Tongue (tissue), 3 donors: ENCODE measurements at places on chromosomes 4 and X.
A peak's percentile ranks its signal among the peaks of the same experiment; 100 is the strongest.

- peak; percentile 81 for DNase-seq
These were observed at the start of gene PWWP3B for GRCh38 chrX:106168107-106168506. TSS of gene PWWP3B (plus strand) at chrX:106168305. CDS start at chrX:106205433, 37,128 bp downstream.

- DNase-seq, result no peak
These were observed 50.2 kb downstream of the GPRIN3 start for GRCh38 chr4:89257376-89257775.

- peak; percentile 13 for DNase-seq
These were observed 16.6 kb downstream of the GPKOW start for GRCh38 chrX:49106930-49107329.

DNA sequence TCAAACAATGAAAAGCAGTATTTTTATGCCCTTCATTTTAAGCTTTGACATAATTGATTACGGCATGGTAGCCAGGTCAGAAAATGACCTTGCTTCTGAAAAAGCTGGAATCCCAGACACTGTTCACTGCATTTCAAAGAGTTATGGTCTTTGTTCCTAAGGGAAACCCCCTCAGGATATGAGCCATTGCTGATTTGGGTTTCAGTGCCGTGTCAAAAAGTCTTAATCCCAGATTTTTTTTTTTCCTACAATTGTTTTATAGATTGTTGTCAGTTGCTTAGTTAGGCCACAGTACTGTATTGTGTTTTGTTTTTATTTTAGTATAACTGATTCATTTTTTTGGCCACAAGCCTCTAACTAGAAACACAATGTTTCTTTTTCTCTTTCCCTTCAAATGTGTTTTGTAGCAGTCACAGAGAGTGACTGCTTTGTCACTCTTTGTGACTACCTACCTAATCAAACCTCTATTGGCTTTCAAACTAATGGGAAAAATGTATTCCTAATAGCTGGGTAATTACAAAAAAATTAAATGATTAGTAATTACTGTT lies 10.3 kb downstream of the WDR44 start:
- no peak for DNase-seq

DNA sequence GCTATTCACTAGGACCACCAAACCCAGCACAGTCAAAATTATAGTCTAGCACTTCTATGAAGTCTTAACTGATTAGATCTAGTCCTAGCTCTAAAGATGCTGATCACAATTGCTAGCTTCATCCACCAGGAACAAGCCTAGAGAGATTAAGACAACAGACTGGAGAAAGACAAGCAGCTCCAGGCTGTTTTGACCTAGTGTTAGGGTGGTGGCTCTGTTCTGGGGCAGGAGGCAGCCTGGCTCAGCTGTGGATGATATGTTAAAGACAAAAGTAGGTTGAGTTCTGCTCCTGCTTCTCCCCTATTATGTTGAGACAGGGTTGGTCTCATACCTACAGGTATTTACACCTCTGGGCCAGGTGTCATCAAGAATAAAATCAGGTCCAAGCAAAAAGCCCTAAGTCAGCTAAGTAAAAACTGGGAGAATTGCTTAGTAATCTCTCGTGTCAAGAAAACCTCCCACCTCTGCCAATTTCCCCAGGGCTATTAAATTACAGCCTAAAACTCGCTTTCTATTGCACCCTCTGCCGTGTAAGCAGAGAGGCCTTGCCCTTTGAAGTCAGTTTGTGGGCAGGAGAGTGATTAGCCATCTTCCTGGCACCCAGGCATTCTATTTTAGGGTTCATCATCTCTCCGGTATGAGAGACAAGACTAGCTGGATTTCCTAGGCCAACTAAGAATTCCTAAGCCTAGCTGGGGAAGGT lies 39.9 kb downstream of the RAB40AL start:
- DNase-seq, result no peak

GRCh38 chrX:32842053-32842452 lies 369.3 kb downstream of the DMD start:
- no peak for DNase-seq

DNA sequence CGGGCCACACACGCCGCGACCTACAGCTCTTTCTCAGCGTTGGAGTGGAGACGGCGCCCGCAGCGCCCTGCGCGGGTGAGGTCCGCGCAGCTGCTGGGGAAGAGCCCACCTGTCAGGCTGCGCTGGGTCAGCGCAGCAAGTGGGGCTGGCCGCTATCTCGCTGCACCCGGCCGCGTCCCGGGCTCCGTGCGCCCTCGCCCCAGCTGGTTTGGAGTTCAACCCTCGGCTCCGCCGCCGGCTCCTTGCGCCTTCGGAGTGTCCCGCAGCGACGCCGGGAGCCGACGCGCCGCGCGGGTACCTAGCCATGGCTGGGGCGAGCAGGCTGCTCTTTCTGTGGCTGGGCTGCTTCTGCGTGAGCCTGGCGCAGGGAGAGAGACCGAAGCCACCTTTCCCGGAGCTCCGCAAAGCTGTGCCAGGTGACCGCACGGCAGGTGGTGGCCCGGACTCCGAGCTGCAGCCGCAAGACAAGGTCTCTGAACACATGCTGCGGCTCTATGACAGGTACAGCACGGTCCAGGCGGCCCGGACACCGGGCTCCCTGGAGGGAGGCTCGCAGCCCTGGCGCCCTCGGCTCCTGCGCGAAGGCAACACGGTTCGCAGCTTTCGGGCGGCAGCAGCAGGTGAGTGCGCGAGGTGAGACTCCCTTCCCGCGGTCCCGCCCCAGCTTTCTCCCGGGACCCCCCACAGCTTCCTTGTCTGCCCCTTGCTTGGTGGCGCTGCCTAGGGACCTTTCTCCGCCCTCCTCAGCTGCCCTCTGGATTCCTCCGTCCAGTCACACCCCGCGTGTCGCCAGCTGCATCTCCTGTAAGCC lies 678 bp downstream of the BMP3 start:
- DNase-seq, result peak; percentile 16

DNA sequence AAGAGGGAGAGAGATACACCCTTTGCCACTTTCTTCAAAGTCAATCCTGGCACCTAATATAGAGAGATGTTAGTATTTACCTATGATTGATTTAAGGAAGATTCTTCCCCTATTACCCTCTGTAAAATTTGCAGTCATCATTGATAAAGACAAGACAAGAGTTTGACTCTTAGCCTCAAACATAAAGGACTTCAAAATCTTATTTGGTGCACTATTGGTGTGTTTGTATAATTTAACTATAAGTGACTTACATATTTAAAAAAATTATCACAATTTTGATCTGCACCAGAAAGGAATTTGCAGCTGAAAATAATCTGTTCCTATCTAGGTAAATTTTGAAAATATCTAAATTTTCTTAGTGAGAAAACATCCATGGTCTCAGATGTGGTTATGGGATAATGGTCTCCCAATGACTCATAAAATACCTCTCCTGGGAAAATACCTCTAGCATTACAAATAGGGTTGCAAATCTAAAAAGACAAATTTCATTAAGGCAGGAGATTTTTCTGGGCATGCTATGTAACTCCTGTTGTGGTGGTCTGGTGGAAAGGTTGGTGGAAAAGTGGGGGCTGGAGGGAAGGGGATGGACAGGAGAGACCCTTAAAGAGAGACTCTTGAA lies 173.6 kb upstream of the MED14 start:
- DNase-seq, result no peak

GRCh38 chr4:54005475-54005874 lies 58.9 kb downstream of the CHIC2 start:
- DNase-seq, result no peak

DNA sequence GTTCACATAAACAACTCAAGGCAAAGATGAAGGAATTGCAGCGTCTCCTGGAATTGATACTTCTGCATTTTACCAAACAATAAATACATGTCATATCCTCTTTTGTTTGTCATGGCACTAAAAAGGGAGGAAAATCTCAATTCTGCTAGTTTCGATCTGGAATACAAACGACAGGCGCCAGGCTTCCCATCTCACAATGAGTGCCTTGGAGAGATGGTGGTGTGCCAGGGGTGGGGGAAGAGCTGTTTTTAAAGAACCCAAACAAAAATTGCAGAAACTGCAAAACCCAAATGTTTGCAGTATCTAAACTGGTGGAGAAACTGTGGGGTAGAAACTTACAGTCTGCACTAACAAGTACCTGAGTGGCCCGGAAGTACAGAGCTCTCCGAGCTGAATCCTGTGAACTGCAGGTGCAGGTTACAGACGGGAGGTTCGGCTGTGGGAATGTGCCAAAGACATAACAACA lies 53.0 kb upstream of the KLF3 start:
- DNase-seq, result no peak

DNA sequence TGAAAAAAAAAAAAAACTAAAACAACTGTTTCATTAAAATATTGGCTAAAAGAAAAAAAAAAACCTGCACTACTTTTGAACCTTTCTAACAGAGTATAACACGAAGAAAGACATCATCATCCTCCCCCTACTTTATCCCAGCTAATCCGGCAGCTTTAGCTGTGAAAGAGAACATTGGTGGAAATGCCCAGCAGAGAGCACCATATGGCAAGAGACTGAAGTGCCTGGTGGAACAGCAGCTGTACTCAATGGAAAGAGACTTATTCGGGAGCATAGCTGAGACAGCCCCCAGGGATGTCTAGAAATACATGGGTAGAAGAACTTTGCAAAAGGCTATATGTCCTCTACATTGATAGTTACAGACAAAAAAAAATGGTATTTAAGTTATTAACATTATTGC lies 30.3 kb downstream of the STPG2 start:
- peak; percentile 83 for DNase-seq

GRCh38 chrX:65838674-65839073 lies 171.2 kb downstream of the MSN start:
- no peak for DNase-seq

- DNase-seq, result no peak
These were observed 972.3 kb downstream of the PCDH7 start for GRCh38 chr4:31692399-31692940.

DNA sequence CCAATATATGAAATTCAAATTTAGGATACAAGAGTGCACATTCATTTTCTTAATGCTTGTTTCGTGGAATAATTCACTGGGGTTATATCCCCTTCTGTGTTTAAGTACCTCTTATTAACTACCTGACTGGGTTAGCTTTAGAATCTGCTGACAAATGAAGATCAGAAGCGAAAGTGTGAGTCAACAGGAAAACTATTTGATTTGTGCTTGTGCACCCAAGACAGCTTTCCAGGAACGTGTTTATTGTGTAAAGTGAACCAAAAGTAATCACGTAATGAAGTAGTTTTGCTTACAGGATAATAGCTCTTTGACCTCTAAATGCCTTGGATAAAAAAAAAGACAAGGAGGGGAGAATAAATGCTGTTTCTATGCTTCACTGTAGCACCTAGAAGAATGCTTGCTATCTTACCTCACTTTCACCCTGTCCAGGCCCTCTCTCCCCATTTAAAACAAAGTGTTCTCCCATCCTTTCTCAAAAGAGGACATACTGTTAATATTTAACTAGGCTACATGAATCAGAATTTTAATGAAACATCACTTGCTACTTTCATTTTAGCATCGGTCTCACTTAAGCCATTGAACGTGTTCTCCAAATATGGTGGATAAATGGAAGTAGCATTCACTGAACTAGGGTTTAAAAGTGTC lies 141.9 kb downstream of the THOC2 start:
- no peak for DNase-seq

- no peak for DNase-seq
These were observed 43.5 kb downstream of the MAMLD1 start for GRCh38 chrX:150406596-150406995.

- DNase-seq, result no peak
These were observed 72.9 kb downstream of the ADAMTS3 start for GRCh38 chr4:72496119-72496518.

DNA sequence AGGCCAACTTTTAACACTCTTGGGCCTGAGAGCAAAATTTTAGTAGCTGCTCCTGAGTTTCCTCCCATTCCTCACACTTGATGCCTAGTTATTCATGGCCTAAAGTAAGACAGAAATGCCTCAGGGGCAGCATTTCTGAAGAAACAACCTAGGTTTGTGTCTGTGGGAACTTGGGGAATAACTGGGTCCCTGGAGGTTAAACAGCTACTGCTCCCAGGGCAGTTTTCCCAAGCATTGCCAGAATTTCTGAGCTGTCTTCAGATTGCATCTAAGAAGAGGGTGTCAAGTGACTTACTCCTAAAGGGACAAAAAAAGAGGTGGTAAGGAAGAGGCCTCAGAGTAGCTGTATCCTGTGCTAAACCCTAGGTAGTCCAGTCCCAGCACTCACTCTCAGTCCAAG lies 130.8 kb upstream of the ACSL4 start:
- no peak for DNase-seq

GRCh38 chrX:149284616-149285015 lies 220.5 kb downstream of the IDS start:
- no peak for DNase-seq

GRCh38 chr4:139245590-139245989 lies 34.4 kb downstream of the MGARP start:
- no peak for DNase-seq

GRCh38 chrX:27466051-27466450 lies 2.9 kb upstream of the PPP4R3C start:
- no peak for DNase-seq

- no peak for DNase-seq
These were observed 217.5 kb downstream of the RAB28 start for GRCh38 chr4:13266687-13267086.

GRCh38 chr4:182307746-182308145 lies 64.5 kb downstream of the TENM3 start:
- DNase-seq, result peak; percentile 32

DNA sequence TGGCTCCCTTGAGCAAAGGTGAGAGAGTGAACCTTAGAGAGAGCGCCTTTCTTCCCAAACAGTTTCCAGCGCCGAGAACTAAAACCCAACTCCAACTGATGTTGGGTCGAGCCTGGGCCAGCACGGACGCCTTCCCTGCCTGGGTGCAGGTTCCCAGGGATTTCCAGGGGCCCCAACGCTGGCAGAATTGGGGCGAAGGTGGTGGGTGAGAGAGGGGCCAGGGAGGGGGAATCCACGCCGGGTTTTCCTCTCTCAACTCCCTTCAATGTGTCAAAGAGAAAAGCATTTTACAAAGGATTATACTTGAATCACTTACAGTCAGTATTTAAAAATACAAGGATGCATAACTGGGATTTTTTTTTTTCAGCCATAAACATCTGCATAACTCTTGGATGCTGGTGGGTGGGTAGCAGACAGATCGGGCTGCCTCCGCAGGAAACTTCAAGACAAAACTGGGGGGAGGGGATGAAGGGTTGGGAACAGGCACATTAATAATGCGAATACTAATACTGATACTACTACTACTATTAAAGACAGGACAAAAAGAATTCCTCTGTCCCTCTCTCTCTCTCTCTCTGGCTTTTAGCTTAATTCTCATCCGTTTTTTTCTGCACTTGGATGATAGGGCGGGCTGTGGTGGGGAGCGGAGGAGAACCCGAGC lies 1.3 kb upstream of the ARX start:
- DNase-seq, result no peak

DNA sequence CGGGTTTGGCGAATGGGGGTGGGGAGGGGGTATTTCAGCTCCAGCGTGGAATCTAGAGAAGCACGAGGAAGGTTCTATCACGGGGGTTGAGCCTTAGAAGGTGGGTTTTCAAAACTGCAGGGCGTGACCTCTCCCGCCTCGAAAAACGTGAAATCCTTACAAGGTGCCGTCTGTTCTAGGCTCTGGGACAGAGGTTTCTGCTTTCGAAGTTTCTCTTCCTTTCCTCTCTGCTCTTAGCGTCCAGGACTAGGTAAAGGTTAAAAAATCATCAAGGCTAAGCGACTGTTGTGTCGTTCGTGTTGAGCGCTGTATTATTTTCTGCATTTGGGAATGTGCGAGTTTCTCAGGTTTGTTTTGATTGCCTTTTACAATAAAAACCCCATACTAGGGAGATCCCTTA lies 1.1 kb downstream of the FHL1 start:
- no peak for DNase-seq
